ENCODE measurements at places on chromosomes 2 and 18. TPM values are rescaled to one million over a fixed set of nuclear protein-coding genes. Genes with fewer than 3 reads are reported as not detected.

The CABYR gene
- total RNA-seq = 2.0 TPM

The EGR4 gene
- not detected for total RNA-seq

The ABCG5 gene
- total RNA-seq = not detected

The OTX1 gene
- 0.43 TPM for total RNA-seq

The SIX3 gene
- total RNA-seq = not detected

The FAM110C gene
- not detected for total RNA-seq

The INPP1 gene
- total RNA-seq = 13.6 TPM

DNA sequence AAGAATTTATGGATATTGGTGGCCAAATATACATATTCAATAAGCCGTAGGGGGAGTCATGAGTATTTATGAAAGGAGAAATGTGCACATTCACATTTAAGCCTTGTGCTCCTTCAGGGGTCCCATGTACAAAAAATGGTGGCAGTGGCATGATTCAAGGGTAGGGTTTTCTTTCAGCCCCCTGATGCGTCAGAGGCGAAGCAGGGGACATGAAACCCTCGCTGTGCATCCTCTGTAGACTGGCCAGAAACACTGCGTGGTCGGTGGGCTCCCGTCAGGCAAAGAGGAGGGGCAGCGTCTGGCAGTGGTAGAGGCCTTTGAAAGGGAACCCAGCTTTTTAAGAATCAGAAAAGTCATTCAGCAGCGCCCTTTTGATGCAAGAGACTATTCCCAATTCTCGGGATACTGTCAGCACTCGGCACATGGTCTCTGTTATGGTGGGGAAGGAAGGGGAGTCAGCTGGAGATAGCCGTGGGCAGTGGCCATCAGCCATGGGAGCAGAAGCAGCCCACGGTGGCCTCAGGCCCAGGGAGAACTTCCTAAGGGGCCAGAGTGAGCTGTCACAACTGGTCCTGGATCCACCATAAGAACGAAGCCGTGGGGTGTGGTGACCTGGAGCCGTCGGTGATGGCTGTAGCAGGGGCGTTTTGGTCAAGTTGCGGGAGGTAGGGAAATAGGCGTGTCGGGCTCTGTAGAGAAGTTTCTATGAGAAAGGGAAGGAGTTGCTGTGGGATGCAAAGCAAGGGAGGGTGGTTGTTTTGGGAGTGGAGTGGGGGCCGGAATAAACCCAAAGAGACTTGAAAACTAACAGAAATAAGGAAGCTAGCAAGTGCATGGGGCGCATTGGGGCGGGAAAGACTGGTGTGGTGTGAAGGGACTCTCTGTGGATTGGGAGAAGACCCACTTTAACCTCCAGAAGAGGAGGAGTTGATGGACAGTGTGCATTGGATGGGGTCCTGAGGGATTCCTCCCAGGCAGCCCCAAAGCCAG, 95.6 kb downstream of the SH3BP4 start:
- peaks cover 34% of the 10 kb centered on the region for H3K27me3 ChIP-seq
- peaks cover 56% of the 10 kb centered on the region for H3K4me1 ChIP-seq
- H3K36me3 ChIP-seq = peaks cover 64% of the 10 kb centered on the region
- no peak overlapping the region for H3K4me3 ChIP-seq

- H3K4me1 ChIP-seq = no peaks in the 10 kb centered on the region
- DNase-seq = no peak
- H3K4me3 ChIP-seq = no peak overlapping the region
- peaks cover 43% of the 10 kb centered on the region for H3K27me3 ChIP-seq
- H3K27ac ChIP-seq = no peak overlapping the region
Measured at GRCh38 chr2:242052421-242052820, 182.9 kb downstream of the RTP5 start.

GRCh38 chr18:36640021-36640952, 188.5 kb downstream of the TPGS2 start:
- no peak overlapping the region for H3K4me3 ChIP-seq
- DNase-seq = no peak
- peaks cover 16% of the 10 kb centered on the region for H3K4me1 ChIP-seq
- no peaks in the 10 kb centered on the region for H3K36me3 ChIP-seq
- no peaks in the 10 kb centered on the region for H3K27me3 ChIP-seq

DNA sequence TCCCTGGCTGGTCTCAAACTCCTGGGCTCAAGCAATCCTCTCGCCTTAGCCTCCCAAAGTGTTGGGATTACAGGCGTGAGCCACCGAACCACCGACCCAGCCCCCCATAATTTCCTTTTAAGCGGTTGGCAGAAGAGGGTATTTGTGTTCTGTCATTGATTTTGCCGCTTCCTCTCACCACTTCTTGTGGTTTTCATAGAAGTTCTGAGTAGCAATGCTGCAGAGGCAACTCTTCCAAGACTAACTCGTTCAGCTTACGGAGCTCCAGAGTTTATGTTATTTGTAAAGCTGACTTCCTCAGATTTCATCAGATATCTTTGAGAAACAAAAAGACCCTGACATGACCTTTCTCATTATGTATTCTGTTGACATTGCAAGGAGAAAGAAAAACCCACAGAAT, 261.4 kb upstream of the KCNJ3 start:
- H3K36me3 ChIP-seq = no peaks in the 10 kb centered on the region
- H3K27me3 ChIP-seq = no peaks in the 10 kb centered on the region
- no peak for DNase-seq
- H3K4me1 ChIP-seq = no peaks in the 10 kb centered on the region

DNA sequence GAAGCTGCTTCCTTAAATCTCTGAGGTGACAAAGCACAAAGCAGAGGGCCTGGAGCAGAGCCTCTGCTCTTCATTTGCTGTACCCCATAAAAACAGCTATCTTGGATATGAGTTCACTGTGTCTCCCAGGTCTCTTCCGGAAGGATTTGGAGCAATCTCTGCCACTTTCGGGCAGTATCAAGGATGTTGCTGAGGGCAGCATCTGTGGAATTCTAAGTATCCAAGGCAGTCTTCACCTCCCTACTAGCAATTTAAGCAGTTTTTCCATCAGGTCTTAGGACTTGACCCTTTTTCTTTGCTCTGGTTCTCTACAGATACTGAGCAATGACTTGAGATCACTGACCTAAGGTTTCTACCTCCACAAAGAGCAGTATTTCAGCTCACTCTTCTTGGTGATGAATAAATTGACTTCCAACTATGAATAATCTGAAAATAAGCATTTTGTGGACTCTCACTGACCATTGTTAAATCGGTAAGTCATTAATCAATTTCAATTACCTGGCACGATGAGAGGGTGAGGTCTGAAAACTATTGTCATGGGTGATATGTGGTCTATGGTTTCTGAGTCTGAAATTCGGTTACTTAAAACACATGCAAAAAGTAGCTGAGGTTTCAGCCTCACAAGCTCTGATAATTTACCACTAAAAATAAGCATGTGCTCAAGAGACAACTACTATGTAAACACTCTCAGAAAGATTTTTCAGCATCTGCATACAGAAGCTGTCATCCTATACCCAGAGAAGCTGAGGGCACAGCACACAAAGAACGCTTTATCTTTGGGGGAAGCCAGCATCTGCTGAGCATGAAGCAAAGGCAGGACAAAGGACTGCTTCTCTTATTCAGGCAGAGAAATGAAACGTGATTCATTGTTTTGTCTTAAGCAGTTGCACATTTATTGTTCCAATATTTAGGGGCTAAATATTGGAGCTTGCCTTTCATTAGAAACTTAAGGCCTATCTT, 32.1 kb upstream of the SPATS2L start:
- no peak overlapping the region for H3K27ac ChIP-seq
- H3K4me1 ChIP-seq = peaks cover 4% of the 10 kb centered on the region

DNA sequence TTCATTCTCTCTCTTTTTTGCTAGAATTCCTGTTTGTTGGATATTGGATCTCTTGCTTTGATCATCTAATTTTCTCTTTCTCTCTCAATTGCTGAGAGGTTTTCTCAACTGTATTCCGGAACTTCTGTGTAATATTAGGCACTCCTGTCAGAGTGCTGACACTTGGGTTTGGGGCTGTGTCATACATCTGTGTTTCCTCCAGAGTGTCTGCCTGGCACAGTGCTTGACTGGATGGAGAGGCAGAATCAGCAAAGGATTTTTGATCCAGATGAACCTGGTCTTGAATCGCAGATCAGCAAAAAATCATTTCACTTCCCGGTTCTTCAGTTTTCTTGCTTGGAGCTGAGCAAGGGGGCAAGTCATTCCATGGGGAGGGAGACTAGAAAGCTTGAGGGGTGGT, 87.7 kb upstream of the CXCR4 start:
- H3K36me3 ChIP-seq = no peaks in the 10 kb centered on the region
- H3K4me1 ChIP-seq = no peaks in the 10 kb centered on the region
- no peak for DNase-seq
- no peak overlapping the region for H3K4me3 ChIP-seq
- H3K27ac ChIP-seq = no peak overlapping the region

- no peak overlapping the region for H3K27ac ChIP-seq
- H3K36me3 ChIP-seq = 0 out of 2 replicates have a peak, but pooled peaks cover 6% of the 10 kb centered on the region
- DNase-seq = no peak
- no peaks in the 10 kb centered on the region for H3K4me1 ChIP-seq
- H3K4me3 ChIP-seq = no peak overlapping the region
Measured at GRCh38 chr18:78741381-78742217, 238.0 kb upstream of the SALL3 start.

DNA sequence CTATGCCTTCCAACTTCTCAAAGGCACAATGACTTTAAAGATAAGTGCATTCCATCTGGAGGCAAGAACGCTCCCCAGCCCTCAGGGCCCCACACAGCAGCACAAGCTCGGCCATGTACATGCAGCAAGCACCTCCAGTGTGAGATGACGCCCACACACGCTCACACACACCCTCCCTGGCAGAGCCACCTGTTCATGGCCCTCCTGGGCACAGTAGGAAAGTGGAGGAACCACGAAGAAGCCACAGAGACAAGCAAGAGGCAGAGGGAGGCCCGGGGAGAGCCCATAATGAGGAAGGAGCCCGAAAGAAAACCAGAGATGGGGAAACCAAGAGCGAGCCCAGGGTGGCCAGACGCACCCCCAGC, 21.7 kb downstream of the BIN1 start:
- peaks cover 4% of the 10 kb centered on the region for H3K36me3 ChIP-seq
- peak; percentile 25 for DNase-seq
- peaks cover 5% of the 10 kb centered on the region for H3K27me3 ChIP-seq
- H3K4me3 ChIP-seq = peak overlapping the region; percentile 52
- H3K27ac ChIP-seq = peak overlapping the region; percentile 60
- peaks cover 41% of the 10 kb centered on the region for H3K4me1 ChIP-seq

GRCh38 chr2:133737242-133737993, 169.2 kb upstream of the NCKAP5 start:
- no peaks in the 10 kb centered on the region for H3K36me3 ChIP-seq
- DNase-seq = no peak
- peaks cover 40% of the 10 kb centered on the region for H3K4me1 ChIP-seq

GRCh38 chr2:171810422-171811244, 83.4 kb downstream of the SLC25A12 start:
- H3K36me3 ChIP-seq = no peaks in the 10 kb centered on the region
- peaks cover 11% of the 10 kb centered on the region for H3K4me1 ChIP-seq
- H3K27ac ChIP-seq = no peak overlapping the region
- H3K4me3 ChIP-seq = no peak overlapping the region

DNA sequence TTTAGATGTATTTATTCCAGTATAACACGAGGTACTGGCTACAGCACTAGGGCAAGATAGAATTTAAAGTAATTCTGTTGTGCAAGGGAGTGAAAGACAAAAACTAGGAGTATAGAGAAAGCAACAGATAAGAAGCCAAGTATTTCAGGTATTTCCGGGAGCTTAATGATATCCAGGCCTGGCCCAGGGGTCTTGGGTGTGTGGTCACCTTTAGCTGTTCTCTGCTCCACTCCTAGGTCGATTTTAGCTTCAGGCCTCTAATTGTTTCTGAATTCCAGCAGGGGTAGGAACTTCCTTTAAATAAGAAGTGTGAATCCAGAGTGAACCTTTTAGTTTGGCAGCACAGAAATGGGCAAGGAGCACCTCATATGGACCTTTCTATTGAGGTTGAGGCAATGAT, 342.3 kb upstream of the MYT1L start:
- no peaks in the 10 kb centered on the region for H3K4me1 ChIP-seq
- no peak overlapping the region for H3K4me3 ChIP-seq
- DNase-seq = no peak
- H3K27ac ChIP-seq = no peak overlapping the region

- no peaks in the 10 kb centered on the region for H3K4me1 ChIP-seq
- H3K36me3 ChIP-seq = peaks cover 21% of the 10 kb centered on the region
- no peak overlapping the region for H3K27ac ChIP-seq
- no peak for DNase-seq
Measured at GRCh38 chr2:112534826-112535225, 7.4 kb upstream of the POLR1B start.

- no peaks in the 10 kb centered on the region for H3K36me3 ChIP-seq
- peaks cover 6% of the 10 kb centered on the region for H3K27me3 ChIP-seq
- H3K27ac ChIP-seq = no peak overlapping the region
- no peak overlapping the region for H3K4me3 ChIP-seq
- H3K4me1 ChIP-seq = peaks cover 12% of the 10 kb centered on the region
- DNase-seq = no peak
Measured at GRCh38 chr2:108305901-108306300, 17.2 kb downstream of the SULT1C2 start.

DNA sequence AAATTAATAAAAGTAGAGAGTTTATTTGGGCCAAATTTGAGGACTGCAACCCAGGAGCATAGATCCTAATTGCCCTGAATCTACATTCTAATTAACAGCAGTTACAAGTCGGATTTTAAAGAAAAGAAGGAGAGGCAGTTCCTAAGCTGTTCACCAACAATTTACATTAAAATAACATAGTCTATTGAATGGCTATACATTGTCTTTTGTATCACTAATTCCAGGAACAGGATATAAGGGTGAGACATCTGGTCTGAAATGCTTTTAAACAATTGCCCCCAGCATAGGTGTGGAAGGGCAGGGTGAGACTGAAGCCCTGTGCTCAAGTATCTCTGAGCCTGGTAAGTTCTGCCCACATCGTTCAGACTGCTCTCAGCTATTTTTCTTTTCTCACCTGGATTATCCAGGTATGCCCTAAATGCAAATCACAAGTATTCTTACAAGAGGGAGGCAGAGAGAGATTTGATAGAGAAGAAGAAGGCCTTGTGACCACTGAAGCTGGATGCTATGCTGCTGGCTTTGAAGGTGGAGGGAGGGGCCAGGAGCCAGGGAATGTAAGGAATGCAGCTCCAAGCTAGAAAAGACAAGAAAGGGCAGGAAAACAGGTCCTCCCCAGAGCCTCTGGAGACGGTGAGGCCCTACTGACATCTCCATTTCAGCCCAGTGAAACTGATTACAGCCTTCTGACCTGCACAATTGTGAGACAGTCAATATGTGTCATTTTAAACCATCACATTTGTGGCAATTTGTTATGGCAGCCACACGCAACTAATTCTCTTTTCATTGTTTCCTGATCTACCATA, 189.4 kb upstream of the ARL4C start:
- DNase-seq = no peak
- peaks cover 37% of the 10 kb centered on the region for H3K4me1 ChIP-seq
- H3K4me3 ChIP-seq = no peak overlapping the region
- H3K27me3 ChIP-seq = no peaks in the 10 kb centered on the region

DNA sequence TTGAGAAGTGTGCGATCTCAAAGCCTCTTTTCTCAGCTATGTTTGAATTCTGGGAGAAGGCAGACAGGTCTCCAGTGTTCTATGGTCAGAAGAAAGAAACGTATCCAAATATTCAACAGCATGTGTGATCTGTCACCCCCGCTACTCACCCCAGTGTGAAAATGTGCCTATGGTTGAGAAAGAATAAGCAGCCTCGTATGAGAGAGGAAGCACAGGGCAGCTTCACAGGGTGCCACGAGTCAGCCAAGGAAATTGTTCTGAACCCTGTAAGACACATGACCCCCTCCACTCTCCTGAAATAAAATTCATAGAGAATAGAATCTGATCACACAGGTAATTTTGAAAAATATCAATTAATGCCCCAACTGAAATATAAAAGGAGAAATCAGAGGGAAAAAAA, 8.0 kb upstream of the SF3B1 start:
- H3K36me3 ChIP-seq = no peaks in the 10 kb centered on the region
- H3K27me3 ChIP-seq = no peaks in the 10 kb centered on the region
- H3K4me3 ChIP-seq = no peak overlapping the region
- no peak overlapping the region for H3K27ac ChIP-seq

All from HFFc6 (cell line).